Activated naive CD8-positive, alpha-beta T cell treated with anti-CD3 and anti-CD28 coated beads for 36 hours (primary cell): ENCODE measurements at places on chromosomes 6 and 20. TPM values are rescaled to one million over a fixed set of nuclear protein-coding genes. Genes with fewer than 3 reads are reported as not detected.

The C20orf141 gene
- not detected for total RNA-seq

The HLA-G gene
- total RNA-seq: 0.93 TPM

- H3K4me3 ChIP-seq: no peak overlapping the region
- no peaks in the 10 kb centered on the region for H3K36me3 ChIP-seq
- peaks cover 3% of the 10 kb centered on the region for H3K27me3 ChIP-seq
- no peak for DNase-seq
- no peaks in the 10 kb centered on the region for H3K4me1 ChIP-seq
Observed at GRCh38 chr6:159257846-159258245, 88.6 kb downstream of the FNDC1 start.

DNA sequence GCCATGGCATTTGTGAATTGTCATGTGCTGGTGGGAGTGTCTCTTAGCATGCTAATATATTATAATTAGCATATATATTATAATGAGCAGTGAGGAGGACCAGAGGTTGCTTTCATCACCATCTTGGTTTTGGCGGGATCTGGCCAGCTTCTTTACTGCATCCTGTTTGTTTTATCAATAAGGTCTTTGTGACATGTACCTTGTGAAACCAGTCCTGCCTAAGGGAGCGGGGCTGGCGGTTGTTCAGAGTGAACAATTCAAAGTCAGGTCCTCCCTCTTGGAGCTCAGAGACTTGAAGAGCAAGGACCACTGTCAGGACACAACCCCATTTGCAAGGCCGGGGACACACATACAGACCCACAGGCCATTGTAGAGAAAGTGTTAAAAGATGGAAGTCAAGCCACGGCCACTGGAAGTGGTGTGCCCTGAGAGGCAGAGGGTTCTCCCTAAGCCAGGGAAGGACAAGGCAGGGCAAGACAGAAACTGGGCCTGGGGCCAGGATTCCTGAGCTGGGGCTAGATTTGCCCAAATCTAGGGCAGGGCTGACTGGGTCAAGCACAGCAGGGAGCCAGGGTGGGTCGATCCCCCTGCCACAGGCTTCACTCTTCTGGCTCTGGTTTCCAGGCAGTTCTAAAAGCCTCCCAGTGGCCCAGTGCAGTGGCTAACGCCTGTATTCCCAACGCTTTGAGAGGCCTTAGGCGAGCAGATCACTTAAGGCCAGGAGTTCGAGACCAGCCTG, 14.2 kb downstream of the SLC52A3 start:
- no peak for DNase-seq
- H3K4me1 ChIP-seq: peaks cover 38% of the 10 kb centered on the region
- no peak overlapping the region for H3K27ac ChIP-seq
- no peaks in the 10 kb centered on the region for H3K27me3 ChIP-seq
- no peak overlapping the region for H3K4me3 ChIP-seq
- H3K36me3 ChIP-seq: no peaks in the 10 kb centered on the region

- H3K4me1 ChIP-seq: no peaks in the 10 kb centered on the region
- no peak overlapping the region for H3K4me3 ChIP-seq
Observed at GRCh38 chr6:51098791-51099190, 280.1 kb downstream of the TFAP2B start.

GRCh38 chr6:134351615-134352474, 33.9 kb upstream of the SGK1 start:
- H3K4me1 ChIP-seq: peaks cover 24% of the 10 kb centered on the region
- H3K4me3 ChIP-seq: peak overlapping the region; percentile 63
- peak overlapping the region; percentile 86 for H3K27ac ChIP-seq

- no peak overlapping the region for H3K4me3 ChIP-seq
- H3K36me3 ChIP-seq: no peaks in the 10 kb centered on the region
- peaks cover 20% of the 10 kb centered on the region for H3K4me1 ChIP-seq
- H3K27ac ChIP-seq: no peak overlapping the region
Observed at GRCh38 chr6:2028457-2029038, 216.9 kb downstream of the GMDS start.

DNA sequence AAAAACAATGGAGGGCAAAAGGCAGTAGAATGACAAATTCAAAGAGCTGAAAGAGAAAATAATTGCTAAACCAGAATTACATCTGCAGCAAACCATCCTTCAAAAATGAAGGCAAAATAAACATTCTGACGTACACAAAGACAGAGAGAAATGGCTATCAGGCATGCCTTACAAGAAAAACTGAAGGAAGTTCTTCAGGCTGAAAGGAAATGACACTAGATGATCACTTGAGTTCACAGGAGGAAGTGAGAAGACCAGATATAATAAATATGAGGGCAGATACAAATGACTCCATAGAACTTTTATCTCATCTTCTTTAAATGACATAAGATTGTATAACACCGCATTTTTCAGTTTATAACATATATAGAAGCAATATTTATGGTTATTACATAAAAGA, 30.0 kb downstream of the DZANK1 start:
- peaks cover 2% of the 10 kb centered on the region for H3K4me1 ChIP-seq
- H3K4me3 ChIP-seq: no peak overlapping the region
- H3K27me3 ChIP-seq: no peaks in the 10 kb centered on the region
- H3K27ac ChIP-seq: no peak overlapping the region

- H3K36me3 ChIP-seq: peaks cover 18% of the 10 kb centered on the region
- no peak overlapping the region for H3K4me3 ChIP-seq
- H3K27me3 ChIP-seq: no peaks in the 10 kb centered on the region
Observed at GRCh38 chr6:149190224-149190831, 127.2 kb upstream of the TAB2 start.

DNA sequence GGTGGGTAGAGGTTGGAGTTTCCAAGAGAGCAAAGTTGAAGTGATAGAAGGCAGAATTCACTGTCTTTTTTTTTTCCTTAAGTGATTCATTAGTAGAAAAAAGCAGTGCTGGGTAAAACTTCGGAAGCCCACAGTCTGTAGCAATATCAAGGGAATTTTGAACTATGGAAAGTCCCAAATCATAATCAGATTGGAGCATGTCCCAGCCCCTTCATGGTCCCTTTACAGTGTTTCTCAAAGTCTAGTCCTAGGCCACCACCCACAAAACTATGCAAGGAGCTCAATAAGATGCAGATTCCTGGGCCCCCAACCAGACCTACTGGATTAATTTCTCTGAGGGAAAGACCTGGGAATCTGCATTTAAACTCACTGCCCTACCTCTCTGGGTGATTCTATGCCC, 22.6 kb downstream of the NEDD9 start:
- H3K4me3 ChIP-seq: no peak overlapping the region
- DNase-seq: no peak
- no peaks in the 10 kb centered on the region for H3K27me3 ChIP-seq

DNA sequence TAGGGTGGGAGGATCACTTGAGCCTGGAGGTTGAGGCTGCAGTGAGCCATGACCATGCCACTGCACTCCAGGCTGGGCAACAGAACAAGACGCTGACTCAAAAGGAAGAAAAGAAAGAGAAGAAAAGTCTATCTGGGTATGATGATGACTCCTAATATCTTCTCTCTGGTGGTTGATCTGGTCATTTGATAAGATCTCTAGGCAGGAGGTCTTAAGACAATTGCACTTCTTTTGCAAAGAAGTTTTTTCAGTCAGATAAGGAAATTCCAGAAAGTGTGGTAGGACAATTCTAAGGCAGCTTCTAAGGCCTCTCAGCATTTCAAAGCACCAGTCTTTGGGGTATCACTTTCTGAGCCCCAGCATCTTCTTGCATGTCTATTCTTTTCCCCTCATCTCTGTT, 7.7 kb upstream of the AIF1 start:
- DNase-seq: no peak
- H3K27ac ChIP-seq: no peak overlapping the region
- no peaks in the 10 kb centered on the region for H3K36me3 ChIP-seq
- H3K4me1 ChIP-seq: no peaks in the 10 kb centered on the region

DNA sequence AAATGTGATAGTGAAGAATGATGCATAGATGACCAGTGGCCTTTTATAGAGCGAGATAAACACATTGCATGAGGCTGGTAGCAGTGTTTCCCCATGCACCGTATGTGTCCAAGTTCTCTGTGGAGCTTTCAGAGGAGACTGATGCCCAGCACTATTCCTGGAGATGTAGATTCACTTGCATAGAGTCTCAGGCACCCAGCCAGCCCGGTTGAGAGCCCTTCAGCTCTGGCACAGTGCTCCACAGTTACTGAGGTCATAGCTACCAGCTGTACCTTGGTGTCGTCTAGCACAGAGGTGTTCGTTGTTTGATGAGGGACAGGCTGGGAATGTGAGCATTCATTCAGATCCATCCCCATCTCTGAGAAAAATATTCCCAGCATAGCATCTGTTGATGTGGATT, 328.9 kb downstream of the FARS2 start:
- peaks cover 8% of the 10 kb centered on the region for H3K36me3 ChIP-seq
- no peak for DNase-seq
- H3K27ac ChIP-seq: no peak overlapping the region
- H3K4me3 ChIP-seq: no peak overlapping the region
- peaks cover 4% of the 10 kb centered on the region for H3K4me1 ChIP-seq
- no peaks in the 10 kb centered on the region for H3K27me3 ChIP-seq

DNA sequence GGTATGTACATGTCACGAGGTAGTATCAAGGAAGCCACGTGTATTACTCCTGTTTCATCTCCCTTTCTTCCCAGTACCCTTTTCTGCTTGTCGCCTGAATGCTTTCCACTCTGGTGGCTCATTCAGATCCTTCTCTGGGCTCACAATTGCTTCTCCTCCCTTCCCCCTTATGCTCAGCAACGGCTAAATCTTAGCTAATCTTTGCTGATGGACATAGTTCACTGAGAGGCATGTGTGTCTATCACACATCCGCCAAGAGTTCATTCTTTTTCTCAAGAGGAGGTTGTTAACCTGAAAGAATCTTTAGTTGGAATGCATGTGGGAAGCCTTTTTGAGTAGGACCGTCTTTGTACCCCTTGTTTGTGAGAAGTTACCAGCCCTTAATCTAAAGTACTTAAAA, 25.8 kb upstream of the MROH8 start:
- no peak for DNase-seq
- H3K4me1 ChIP-seq: no peaks in the 10 kb centered on the region
- no peak overlapping the region for H3K27ac ChIP-seq
- H3K4me3 ChIP-seq: no peak overlapping the region
- H3K27me3 ChIP-seq: no peaks in the 10 kb centered on the region
- peaks cover 25% of the 10 kb centered on the region for H3K36me3 ChIP-seq

DNA sequence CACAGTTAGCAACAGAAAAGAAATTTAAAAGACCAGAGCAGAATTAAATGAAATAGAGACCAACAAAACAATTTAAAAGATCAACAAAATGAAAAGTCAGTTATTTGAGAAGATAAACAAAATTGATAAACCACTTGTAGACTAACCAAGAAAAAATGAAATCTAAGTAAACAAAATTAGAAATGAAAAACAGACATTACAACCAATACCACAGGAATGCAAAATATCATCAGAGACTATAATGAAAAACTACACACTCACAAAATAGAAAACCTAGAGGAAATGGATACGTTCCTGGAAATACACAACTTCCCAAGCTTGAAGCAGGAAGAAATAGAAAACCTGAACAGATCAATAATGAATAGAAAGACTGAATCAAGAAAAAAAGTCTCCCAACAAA, 97.8 kb downstream of the WDR27 start:
- peaks cover 2% of the 10 kb centered on the region for H3K4me1 ChIP-seq
- no peak for DNase-seq
- H3K4me3 ChIP-seq: no peak overlapping the region
- H3K36me3 ChIP-seq: peaks cover 44% of the 10 kb centered on the region
- no peaks in the 10 kb centered on the region for H3K27me3 ChIP-seq

DNA sequence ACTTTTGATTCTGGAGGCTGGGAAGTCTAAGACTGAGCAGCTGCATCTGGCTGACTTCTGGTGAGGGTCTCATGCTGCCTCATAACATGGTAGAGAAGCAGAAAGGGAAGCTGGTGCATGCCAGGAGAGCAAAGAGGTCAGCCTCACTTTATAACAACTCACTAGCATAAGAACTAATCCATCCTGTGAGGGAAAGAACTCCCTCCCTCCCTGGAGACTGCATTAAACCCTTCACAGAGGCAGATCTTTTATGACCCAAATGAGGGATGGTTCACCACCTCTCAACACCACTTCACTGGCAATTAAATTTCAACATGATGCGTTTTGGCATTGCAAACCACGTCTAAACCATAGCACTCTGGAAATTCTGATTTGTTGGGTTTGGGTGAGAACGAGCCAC, 33.9 kb downstream of the STXBP5 start:
- peaks cover 29% of the 10 kb centered on the region for H3K36me3 ChIP-seq
- H3K4me3 ChIP-seq: no peak overlapping the region
- no peak for DNase-seq
- H3K27ac ChIP-seq: no peak overlapping the region

GRCh38 chr6:166621114-166621540, 5.9 kb downstream of the RPS6KA2 start:
- H3K27ac ChIP-seq: no peak overlapping the region
- H3K27me3 ChIP-seq: peaks cover 36% of the 10 kb centered on the region
- H3K4me3 ChIP-seq: no peak overlapping the region
- no peaks in the 10 kb centered on the region for H3K36me3 ChIP-seq
- H3K4me1 ChIP-seq: peaks cover 12% of the 10 kb centered on the region

DNA sequence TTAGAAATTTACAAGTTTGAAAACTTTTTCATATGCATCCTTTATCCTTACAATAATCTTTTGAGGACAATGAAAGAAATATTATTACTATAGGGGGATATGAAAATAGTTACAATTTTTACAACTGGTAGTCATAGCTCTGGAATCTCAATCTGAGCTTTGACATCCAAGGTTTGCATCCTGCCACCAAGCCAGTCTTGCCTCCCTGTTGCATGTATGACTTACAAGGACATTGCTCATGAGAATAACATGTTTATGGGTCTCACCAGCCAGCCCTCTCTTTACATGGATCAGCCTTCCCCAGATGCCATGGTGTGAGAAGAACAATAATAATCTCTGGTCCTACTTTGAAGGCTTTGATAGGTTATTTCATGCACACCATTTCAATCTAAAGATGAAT, 67.5 kb downstream of the THEMIS start:
- peaks cover 48% of the 10 kb centered on the region for H3K36me3 ChIP-seq
- DNase-seq: no peak
- no peaks in the 10 kb centered on the region for H3K27me3 ChIP-seq
- H3K4me3 ChIP-seq: no peak overlapping the region
- H3K4me1 ChIP-seq: peaks cover 44% of the 10 kb centered on the region

DNA sequence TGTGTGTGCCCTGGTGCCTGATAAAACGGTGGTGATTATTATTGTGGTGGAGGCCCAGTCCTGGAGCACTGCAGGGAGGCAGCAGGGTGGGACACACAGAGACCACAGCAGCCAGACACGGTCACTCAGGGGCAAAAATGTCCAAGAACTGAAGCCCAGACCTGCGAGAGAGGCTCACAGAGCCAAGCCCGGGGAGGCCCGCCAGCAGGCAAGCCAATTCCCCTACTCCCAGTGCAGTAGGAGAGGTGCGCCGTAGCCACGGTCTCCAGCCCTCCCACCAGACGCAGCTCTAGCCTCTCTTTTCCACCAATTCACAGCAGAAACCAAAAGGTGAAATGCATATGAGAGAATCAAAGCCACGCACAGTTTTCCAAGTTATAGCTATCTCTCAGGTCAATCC, 179.4 kb upstream of the TAB2 start:
- peak overlapping the region; percentile 87 for H3K27ac ChIP-seq
- no peak for DNase-seq
- no peak overlapping the region for H3K4me3 ChIP-seq
- H3K4me1 ChIP-seq: peaks cover 38% of the 10 kb centered on the region
- H3K27me3 ChIP-seq: no peaks in the 10 kb centered on the region
- peaks cover 36% of the 10 kb centered on the region for H3K36me3 ChIP-seq
